ENCODE measurements at places on chromosomes 13 and 19.

GRCh38 chr19:17137417-17137816, 61.8 kb downstream of the MYO9B start:
- DNase-seq = no peak

DNA sequence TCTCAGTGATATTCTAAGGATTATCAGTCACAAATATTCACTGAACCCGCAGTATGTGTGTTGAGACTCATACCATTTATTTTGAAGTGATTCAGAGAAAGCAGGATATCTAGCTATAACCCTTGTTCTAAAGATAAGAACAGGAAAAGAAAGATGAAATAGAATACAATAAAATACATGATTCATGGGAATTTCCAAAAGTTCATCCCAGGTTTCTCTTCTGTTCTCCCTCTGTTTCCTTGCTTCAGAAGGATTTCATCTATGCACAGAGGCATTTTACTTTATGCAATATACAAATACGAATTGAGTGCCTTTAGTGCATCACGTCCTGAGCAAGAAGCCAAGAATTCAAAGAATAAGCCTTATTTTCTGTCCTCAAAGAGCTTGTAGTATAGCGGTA, 274.4 kb upstream of the GPC6 start:
- no peak for DNase-seq

DNA sequence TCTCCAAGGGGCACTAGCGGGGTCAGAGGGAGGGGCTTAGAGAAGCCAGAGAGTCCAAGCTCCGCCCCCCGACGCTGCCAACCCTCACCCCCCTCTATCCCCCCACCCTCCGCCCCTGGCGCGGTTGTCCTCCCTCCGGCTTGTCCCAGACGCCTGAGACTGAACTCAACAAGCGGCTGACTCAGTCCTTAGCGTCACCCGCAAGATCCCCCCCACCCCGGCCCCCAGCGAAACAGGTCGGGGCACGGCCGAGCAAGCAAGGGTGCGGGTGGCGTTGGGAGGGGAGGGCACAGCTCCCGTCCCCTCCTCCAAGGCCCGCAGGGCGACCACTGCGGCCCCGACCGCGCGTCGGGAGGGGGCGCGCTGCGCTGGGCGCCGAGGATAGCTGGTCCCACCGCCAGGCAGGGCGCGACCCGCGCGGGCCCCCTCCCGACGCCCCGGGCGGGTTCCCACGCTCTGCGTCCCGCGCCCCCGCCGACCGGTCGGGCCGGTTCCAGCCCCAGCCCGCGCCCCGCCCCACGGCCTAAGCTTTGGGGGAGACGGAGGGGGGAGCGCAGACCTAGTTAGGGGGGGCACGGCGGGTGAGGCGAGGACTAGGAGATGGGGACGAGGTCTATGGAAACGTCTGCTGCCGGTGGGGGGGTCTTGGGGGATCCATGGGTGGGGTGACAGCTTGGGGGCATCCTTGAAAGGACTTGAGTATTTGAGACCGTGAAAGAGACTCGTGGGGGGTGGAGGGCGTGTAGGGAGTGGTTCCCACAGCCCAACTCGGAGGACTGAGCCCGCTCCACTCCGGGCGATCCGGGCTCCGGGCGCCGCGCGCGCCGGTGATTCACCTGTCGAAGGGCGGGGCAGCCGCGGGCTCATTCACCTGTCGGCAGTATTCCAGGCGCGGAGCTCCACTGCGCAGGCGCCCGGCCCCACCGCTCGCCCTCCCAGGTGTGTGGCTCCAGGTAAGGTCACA, 5.1 kb downstream of the NOTCH3 start:
- DNase-seq = peak; percentile 52

DNA sequence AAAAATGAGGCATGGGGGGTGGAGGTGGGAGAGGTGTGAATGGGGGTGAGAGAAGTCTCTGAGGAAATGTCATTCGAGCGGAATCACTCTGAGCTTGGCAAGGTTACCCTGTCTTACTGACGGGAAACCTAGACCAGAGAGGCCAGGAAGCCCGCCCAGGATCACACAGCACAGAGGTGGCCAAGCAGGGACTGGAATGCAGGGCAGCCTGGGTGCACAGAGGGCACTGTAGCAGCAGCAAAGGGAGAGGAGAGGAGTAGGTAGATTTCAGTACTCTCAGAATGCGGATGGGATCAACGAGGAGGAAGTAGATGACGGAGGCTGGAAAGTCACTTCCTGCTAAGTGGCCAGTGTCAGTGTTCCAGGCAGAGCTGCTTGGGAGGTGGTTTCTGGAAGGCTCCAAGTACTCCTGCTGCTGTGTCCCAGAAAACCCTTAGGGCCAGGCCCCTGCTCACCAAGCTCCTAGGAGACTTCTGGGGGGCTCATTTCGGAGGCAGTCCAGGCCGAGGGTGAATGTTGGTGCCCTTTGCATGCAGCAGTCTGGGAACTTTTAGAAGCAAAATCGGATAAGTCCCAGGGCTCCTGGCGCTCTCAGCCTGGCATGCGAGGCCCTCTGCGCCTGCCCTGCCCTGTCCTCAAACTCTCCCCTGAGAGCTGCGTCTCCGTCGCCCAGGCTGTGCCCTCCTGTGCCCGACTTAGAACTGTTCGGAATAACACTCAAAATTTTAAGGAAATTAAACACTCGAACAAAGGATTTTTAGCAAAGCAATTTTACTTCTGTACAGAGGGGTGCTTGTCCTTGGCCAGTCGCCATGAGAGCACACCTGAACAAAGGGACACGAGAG, 33.5 kb downstream of the DNM2 start:
- DNase-seq = no peak

GRCh38 chr19:7982651-7983099, 22.8 kb downstream of the ELAVL1 start:
- no peak for DNase-seq

GRCh38 chr19:34722353-34722752, 11.7 kb upstream of the ZNF181 start:
- no peak for DNase-seq

DNA sequence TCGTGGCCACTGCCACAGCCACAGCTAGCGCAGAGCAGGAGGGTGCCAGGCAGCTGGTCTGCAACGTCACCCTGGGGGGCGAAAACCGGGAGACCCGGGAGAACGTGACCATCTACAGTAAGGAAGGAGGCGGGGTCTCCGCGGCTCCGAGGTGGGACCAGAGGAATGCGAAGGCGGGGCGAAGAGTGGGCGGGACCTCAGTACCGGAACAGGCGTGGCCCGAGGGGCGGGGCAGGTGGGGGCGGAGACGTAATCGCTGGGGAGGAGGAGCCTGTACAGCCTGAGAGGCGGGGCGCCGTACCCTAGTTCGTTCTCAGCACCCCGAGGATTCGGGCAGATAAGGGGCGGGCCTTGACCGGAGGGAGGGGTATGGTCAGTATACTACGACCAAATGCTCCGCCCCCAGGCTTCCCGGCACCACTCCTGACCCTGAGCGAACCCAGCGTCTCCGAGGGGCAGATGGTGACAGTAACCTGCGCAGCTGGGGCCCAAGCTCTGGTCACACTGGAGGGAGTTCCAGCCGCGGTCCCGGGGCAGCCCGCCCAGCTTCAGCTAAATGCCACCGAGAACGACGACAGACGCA, 2.5 kb downstream of the ICAM5 start:
- peak; percentile 71 for DNase-seq

DNA sequence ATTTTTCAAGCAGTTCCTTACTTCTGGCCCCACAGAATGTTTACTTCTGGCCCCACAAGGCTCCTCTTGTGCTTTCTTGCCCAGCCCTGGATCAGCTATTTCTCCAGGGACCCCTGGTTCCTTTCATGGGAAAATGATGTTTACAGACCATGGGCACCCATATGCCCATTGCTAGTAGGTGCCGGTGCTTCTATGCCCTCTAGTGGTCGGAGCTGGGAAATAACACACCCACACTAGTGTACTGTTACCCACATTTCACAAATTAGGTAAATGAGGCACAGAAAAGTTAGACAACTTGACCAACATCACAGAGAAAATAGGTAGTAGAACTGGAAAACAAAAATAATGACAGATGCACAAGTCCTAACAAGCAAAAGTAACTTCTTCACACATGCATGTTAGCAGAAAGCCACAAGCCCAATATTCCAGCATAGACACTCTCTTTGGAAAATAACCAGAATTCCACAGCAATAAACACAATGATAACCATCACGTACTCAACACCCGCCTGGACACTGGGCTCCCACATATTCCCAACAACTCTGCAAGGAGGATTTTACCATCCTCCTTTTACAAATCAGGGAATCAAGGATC, 1.3 kb upstream of the CEACAM6 start:
- DNase-seq = peak; percentile 69

DNA sequence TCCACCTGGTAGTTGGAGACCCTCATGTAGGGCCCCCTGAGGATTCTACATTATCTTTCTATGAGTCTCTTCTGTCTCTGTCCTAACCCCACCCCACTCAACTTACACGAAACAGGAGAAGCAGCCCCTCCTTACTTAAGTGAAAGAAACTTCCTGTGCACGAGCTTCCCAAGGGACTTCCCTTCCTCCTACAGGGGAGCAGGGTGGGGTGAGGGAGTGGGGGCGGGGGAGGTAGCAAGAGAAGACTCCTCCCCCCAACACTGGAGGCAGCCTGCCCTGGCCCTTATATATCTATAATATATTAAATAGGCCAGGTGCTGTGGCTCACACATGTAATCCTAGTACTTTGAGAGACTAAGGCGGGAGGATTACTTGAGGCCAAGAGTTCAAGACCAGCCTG, 5.5 kb upstream of the PDE4C start:
- no peak for DNase-seq

DNA sequence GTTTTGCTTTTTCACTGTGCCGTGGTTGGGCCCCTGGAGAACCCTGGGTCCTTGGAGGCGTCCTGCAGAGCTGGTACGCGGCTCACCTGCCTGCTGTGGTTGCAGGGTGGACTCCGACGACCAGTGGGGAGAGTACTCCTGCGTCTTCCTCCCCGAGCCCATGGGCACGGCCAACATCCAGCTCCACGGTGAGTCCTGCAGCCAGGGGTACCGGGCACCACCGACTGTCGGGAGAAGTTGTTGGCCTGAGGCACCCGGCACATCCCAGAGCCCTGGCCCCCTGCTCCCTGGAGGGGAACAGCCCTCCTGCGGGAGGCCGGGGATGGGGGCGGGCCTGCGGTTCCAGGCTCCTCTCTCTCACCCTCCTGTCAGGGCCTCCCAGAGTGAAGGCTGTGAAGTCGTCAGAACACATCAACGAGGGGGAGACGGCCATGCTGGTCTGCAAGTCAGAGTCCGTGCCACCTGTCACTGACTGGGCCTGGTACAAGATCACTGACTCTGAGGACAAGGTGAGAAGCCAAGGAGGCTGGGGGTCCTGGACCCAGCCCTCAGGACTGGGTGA, 8.0 kb downstream of the BSG start:
- DNase-seq = no peak

DNA sequence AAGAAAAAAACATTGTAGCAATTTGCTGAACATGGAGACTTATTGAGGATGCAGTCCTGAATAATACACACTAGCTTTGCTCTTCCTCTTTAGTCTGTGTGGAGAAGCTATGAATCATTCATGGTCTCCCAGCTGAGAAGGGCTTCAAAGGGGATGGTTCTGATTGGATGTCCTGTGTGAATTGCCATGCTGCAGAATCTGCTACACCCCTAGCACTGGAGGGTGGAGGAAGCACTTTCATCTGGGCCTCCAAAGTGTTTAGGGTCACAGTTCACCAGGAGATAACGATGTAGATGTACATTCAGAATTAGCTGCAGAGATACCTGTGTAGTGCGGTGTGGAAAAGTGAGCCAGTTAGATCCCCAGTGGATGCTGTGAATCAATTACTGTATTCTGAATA, 321.1 kb upstream of the EDNRB start:
- no peak for DNase-seq

GRCh38 chr13:23570099-23570920, at the start of gene TNFRSF19:
TSS of gene TNFRSF19 (plus strand) at chr13:23570412. CDS start at chr13:23590184, 19,772 bp downstream.
- no peak for DNase-seq

GRCh38 chr19:53991224-53992113, at the start of gene CACNG6:
TSS of gene CACNG6 (plus strand) at chr19:53991637. CDS start at chr19:53992878, 1,241 bp downstream.
- DNase-seq = no peak

DNA sequence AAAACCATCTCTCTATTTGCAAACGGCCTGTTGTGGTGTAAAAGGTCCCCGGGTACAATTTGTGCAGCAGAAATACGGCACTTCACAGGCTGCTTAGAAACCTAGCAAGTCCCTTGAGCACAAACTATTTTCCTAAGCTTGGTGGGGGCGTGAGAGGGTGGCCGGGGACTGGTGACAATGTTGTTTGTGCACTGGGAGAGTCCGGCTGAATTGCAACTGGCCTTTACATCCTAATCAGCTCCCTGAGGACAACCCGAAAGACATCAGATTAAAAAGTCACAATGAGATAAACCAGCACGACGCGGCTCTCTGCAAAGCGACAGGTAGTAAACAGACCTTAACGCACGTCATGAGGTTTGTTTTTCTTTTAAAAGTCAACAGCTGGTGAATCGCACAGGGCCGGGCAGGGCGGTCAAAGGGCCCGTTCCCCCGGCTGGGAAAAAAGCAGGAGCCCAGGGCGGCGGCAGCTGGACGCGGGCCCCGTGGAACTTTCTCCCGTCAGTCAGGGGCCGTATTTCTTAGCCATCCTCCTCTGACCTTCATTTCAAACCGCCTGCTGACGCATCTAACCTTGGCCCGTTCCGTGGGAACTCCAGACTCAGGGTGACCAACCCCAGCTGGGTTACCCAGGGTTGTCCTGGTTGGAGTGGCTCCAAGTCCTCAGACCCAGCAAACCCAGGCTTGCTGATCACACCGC, 112.3 kb downstream of the GADD45B start:
- DNase-seq = no peak
